Prostate gland (tissue), 2 donors: ENCODE measurements at places on chromosomes 4 and X. TPM values are rescaled to one million over a fixed set of nuclear protein-coding genes. Genes with fewer than 3 reads are reported as not detected.

DNA sequence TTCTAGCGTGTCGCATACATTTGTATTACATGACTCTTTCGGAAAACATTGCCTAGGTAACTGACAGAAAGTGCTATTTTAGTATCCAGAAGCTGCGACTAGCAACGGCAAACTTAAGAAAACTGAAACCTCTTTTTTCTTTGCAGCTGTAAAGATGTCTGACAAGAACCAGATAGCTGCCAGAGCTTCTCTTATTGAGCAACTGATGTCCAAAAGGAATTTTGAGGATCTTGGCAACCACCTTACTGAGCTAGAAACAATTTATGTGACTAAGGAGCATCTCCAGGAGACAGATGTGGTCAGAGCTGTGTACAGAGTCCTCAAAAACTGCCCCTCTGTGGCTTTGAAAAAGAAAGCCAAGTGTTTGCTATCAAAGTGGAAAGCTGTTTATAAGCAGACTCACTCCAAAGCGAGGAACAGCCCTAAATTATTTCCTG is 9.4 kb downstream of the TCEANC start:
- no peak for DNase-seq

DNA sequence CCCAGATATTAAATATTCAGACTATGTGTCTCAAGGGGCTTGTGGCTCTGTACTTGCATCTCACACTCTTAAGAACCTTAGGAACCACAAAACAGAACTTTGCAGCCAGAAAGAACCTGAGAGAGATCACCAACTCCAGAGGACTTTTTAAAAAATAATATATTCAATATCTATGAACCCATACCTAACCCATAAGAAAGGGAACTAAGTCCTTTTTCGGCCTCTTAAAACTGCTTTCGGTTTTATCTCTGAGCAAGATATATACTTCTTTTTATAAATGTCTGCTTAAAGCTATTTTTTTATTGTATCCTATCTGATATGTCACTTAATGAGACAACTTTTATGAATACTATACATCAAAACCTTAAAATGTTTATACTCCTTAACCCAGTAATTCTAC is 10.9 kb downstream of the SMARCA1 start:
- DNase-seq, result no peak

GRCh38 chr4:55865228-55865806 is 11.9 kb downstream of the EXOC1 start:
- DNase-seq, result no peak

- no peak for DNase-seq
Observed at GRCh38 chr4:65737672-65738071, 67.4 kb upstream of the EPHA5 start.

GPR78 gene
- total RNA-seq, result not detected

DGAT2L6 gene
- not detected for total RNA-seq

SEC31A gene
- 191 TPM for total RNA-seq

GRCh38 chr4:166980419-166980818 is 253.9 kb downstream of the SPOCK3 start:
- DNase-seq, result no peak

TMEM271 gene
- not detected for total RNA-seq

MAMLD1 gene
- 51.7 TPM for total RNA-seq

GRCh38 chrX:13894888-13895565 is 78.1 kb upstream of the GPM6B start:
- DNase-seq, result no peak

GRCh38 chr4:61036071-61036684 is 163.9 kb upstream of the ADGRL3 start:
- DNase-seq, result no peak

DNA sequence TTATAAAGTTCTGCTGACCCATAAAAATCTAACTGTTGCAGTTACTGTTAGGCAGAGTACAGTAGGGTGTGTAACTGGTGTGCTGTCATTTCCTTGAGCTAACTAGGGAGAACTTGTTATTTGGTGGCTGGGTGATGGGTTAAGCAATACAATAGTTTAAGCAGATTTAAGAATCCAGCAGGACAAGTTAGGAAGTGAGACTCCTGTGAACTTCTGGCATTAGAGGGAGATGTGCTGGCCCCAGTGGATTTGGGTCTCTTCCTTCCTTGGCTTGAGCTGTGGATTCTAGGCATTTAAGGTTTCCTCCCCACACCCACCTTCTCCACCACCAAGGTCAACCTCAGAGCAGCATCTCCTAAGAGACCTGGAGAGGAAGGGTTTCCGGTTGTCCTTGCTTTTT is 70.5 kb downstream of the CLCN5 start:
- no peak for DNase-seq

DNA sequence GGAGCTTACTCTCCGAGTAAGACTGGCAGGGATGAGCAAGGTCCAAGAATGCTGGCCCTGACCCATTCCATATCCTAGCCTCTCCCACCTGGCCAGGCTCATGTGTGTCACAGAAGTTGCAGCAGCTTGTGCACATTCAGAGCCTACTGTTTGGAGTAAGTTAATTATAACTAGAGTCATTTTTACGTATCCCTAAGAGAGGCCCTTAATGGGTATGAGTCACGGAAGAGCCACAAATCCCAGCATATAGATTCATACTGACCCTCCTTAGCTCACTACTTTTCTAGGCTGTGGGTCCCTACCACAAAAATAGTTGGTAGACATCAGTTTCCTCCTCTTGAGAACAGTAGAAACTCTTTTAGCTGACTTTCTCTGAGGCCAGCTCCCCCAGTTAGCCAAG is 118.3 kb upstream of the FRG1 start:
- no peak for DNase-seq

CDKN2AIP gene
- total RNA-seq, result 22.5 TPM

DNA sequence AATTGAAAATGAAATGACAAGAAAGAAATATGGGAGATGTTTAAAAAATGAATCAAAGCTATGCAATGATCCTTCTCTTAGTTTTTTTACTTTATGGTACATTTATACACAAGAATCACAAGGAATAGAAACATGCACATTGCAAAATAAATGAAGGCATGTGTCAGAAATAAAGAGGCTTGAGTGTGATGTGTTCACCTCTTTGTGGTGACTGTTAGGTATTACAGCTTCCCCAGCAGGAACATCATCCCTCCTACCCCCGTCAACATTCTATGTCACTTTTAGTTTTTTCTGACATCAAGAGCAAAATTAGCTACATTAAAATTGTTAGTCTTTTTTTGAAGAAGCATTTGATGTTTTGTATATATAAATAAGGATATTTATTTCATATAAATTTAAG is 214.8 kb downstream of the SLC4A4 start:
- DNase-seq, result no peak

- no peak for DNase-seq
Observed at GRCh38 chr4:22090661-22091351, 142.2 kb upstream of the KCNIP4 start.

GRCh38 chr4:157992038-157992705 is 180.7 kb downstream of the GASK1B start:
- peak; percentile 79 for DNase-seq

CENPVL2 gene
- 3.0 TPM for total RNA-seq

SULT1E1 gene
- total RNA-seq, result not detected

- no peak for DNase-seq
Observed at GRCh38 chr4:44988011-44988410, 261.7 kb upstream of the GNPDA2 start.

DNA sequence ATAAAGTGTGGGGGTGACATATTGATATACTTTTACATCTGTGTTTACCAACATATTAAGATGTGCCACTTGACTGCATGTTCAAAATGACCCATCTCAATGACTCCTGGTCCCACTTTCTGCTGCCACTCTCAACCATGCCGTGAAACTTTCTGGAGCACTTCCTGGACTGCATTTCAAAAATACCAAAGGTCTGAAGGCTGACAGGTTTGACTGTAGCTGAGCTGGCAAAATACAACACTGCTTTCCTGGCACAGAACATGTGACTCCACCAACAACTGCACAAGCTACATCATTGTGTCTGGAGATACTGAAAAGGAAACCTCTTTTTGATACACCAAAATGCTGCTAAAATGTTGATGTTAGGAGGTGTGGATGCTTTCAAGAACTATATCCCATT is 184.8 kb downstream of the UNC5C start:
- DNase-seq, result no peak

GRCh38 chr4:88012647-88013046 is 5.2 kb downstream of the PKD2 start:
- no peak for DNase-seq

RAB33B gene
- total RNA-seq, result 12.0 TPM

GK2 gene
- not detected for total RNA-seq

DNA sequence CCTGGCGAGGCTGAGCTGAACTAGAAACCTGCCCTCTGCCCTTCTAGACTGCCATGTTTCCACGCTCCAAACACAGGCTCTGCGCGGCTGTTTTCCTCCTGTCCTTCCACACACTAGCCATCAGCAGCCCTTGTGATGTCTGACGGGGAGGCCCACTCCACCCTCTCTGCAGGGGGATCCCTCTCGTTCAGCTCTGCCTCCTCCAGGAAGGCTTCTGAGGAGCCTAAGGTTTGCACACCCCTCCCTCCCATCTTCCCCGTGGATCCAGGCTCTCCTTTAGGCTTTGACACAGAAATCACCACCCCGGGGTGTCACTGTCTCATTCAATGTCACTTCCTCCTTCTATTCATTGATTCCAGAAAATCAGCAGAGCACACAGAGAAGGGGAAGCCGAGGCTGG is 38.6 kb upstream of the CRMP1 start:
- no peak for DNase-seq

DNA sequence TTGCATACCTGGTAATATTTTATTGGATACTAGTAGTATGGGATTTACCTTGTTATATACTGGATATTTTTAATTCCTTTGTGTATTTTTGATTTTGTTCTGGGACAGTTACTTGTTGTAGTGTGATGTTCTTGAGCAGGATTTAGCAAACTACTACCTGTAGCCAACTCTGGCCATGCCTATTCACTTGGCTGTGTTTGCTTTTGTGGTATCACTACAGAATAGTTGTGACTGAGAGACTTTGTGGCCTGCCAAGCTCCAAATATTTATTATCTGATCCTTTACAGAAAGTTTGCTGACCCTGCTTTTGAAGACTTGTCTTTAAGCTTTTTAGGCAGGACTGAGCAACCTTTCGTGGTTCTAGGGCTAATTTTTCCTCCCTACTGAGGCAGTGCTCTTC is 17.8 kb downstream of the ZCCHC4 start:
- no peak for DNase-seq

NPY2R gene
- total RNA-seq, result not detected

SYTL4 gene
- 39.3 TPM for total RNA-seq

DNA sequence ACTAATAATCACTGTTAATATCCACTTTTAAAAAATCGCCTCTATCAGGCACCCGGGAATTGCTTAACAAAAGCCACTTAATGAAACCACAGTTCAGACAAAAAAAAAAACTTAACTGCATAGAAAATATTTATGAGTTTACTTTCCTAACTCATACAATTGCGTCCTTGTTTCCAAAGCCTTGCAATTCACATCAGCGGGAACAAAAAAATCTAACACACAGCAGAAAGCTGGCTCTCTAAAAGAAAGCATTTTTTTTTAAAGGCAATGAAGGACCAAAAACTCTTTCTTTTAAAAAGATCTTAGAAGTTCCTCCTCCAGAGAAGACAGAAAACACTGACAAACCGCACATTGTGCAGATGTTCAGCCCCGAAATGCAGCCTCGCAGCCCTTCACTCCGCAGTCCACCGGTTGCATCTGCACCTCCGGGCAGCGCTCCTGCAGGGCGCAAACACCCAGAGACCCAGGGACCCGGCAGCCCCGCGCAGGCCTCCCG is 812 bp downstream of the FAT1 start:
- peak; percentile 36 for DNase-seq

TMPRSS11A gene
- 0.45 TPM for total RNA-seq

BRCC3 gene
- total RNA-seq, result 10.0 TPM

GRCh38 chr4:55002431-55002830 is 123.0 kb downstream of the KDR start:
- DNase-seq, result no peak

- no peak for DNase-seq
Observed at GRCh38 chr4:165248102-165248501, 40.7 kb downstream of the KLHL2 start.
